ENCODE measurements at places on chromosomes 11 and 22. TPM values are rescaled to one million over a fixed set of nuclear protein-coding genes. Genes with fewer than 3 reads are reported as not detected.

DRD2 gene
- polyA plus RNA-seq, result 0.23 TPM

SMTNL1 gene
- not detected for polyA plus RNA-seq

LRRC74B gene
- polyA plus RNA-seq, result not detected

IL17REL gene
- 0.01 TPM for polyA plus RNA-seq

FXYD6 gene
- 373 TPM for polyA plus RNA-seq

CCDC89 gene
- polyA plus RNA-seq, result 2.3 TPM

MICALL1 gene
- 69.5 TPM for polyA plus RNA-seq

CEP126 gene
- polyA plus RNA-seq, result 3.2 TPM

PGA3 gene
- polyA plus RNA-seq, result 0.60 TPM

PPFIBP2 gene
- 11.9 TPM for polyA plus RNA-seq

LARGE1 gene
- polyA plus RNA-seq, result 34.5 TPM

OR2AG1 gene
- polyA plus RNA-seq, result not detected

RIBC2 gene
- 0.51 TPM for polyA plus RNA-seq

DCDC1 gene
- 0.09 TPM for polyA plus RNA-seq

TOP3B gene
- polyA plus RNA-seq, result 12.6 TPM

SOX6 gene
- polyA plus RNA-seq, result 1.6 TPM

FJX1 gene
- polyA plus RNA-seq, result 3.1 TPM

RCOR2 gene
- polyA plus RNA-seq, result 2.0 TPM

HPS5 gene
- polyA plus RNA-seq, result 8.4 TPM

TEX12 gene
- polyA plus RNA-seq, result 0.09 TPM

TESMIN gene
- polyA plus RNA-seq, result 0.70 TPM

C2CD2L gene
- 9.8 TPM for polyA plus RNA-seq

SCN4B gene
- 5.5 TPM for polyA plus RNA-seq

LINC01488 gene
- polyA plus RNA-seq, result 0.05 TPM

POU2AF1 gene
- 1.0 TPM for polyA plus RNA-seq

RFPL2 gene
- polyA plus RNA-seq, result not detected

KRTAP5-8 gene
- 0.15 TPM for polyA plus RNA-seq

C11orf16 gene
- polyA plus RNA-seq, result not detected

ANGPTL5 gene
- polyA plus RNA-seq, result 0.51 TPM

ALDH3B2 gene
- 1.7 TPM for polyA plus RNA-seq

UPK3A gene
- 15.4 TPM for polyA plus RNA-seq

GALNT18 gene
- polyA plus RNA-seq, result 33.2 TPM

MS4A6A gene
- 87.3 TPM for polyA plus RNA-seq

ARRB1 gene
- 31.4 TPM for polyA plus RNA-seq

LMO2 gene
- polyA plus RNA-seq, result 17.0 TPM

FAM180B gene
- polyA plus RNA-seq, result 0.10 TPM

GRM5 gene
- polyA plus RNA-seq, result 0.01 TPM

CHRM1 gene
- polyA plus RNA-seq, result 0.46 TPM

MAPK8IP2 gene
- 1.6 TPM for polyA plus RNA-seq

BRSK2 gene
- polyA plus RNA-seq, result 2.6 TPM

ACR gene
- polyA plus RNA-seq, result 0.30 TPM

MADD gene
- 32.9 TPM for polyA plus RNA-seq

KCNE3 gene
- polyA plus RNA-seq, result 5.8 TPM

C22orf15 gene
- 0.82 TPM for polyA plus RNA-seq

APOBEC3C gene
- polyA plus RNA-seq, result 28.9 TPM

SMIM35 gene
- 0.03 TPM for polyA plus RNA-seq

UNC93B1 gene
- 34.9 TPM for polyA plus RNA-seq

CHST1 gene
- 4.2 TPM for polyA plus RNA-seq

ALDH3B1 gene
- 14.4 TPM for polyA plus RNA-seq

DNAJB7 gene
- not detected for polyA plus RNA-seq

IMMP1L gene
- 20.0 TPM for polyA plus RNA-seq

HBD gene
- polyA plus RNA-seq, result not detected

EIF3L gene
- 404 TPM for polyA plus RNA-seq

DMC1 gene
- polyA plus RNA-seq, result 1.8 TPM

SLC5A1 gene
- not detected for polyA plus RNA-seq

RAG1 gene
- 0.30 TPM for polyA plus RNA-seq

PRPF19 gene
- polyA plus RNA-seq, result 83.0 TPM

SLN gene
- 0.09 TPM for polyA plus RNA-seq

All from urinary bladder (tissue), 4 donors.